ENCODE measurements at places on chromosomes 6 and 20.

DNA sequence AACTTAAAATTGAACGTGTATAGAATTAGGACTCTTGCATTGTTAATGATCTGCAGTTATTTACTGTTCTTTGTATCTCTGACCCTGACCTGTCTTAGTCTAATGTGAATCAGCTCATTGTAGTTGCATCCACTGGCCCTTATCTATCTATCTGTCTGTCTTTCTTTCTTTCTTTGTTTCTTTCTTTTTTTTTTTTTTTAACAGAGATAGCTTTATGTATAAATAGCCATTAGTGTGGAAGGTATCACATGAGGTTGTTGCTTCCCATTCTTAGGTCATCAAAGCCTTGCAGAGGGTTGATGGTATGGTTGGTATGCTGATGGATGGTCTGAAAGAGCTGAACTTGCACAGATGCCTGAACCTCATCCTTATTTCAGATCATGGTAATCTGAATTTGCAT is 59.9 kb downstream of the ENPP1 start:
- no peak for DNase-seq

DNA sequence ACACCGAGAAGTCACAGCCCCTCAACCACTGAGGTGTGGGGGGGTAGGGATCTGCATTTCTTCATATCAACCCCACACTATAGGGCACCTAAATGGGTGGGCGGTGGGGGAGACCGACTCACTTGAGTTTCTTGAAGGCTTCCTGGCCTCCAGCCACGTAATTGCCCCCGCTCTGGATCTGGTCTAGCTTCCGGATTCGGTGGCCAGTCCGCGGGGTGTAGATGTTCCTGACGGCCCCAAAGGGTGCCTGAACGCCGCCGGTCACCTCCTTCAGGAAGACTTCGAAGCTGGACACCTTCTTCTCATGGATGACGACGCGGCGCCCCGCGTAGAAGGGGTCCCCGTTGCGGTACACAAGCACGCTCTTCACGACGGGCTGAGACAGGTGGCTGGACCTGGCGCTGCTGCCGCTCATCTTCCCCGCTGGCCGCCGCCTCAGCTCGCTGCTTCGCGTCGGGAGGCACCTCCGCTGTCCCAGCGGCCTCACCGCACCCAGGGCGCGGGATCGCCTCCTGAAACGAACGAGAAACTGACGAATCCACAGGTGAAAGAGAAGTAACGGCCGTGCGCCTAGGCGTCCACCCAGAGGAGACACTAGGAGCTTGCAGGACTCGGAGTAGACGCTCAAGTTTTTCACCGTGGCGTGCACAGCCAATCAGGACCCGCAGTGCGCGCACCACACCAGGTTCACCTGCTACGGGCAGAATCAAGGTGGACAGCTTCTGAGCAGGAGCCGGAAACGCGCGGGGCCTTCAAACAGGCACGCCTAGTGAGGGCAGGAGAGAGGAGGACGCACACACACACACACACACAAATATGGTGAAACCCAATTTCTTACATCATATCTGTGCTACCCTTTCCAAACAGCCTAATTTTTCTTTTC is at the start of gene DCDC2:
DCDC2 (minus strand) TSS at position 724 of the 883 bp plus-strand sequence; CDS start at position 415, 309 bp downstream.
- peak; percentile 49 for DNase-seq

DNA sequence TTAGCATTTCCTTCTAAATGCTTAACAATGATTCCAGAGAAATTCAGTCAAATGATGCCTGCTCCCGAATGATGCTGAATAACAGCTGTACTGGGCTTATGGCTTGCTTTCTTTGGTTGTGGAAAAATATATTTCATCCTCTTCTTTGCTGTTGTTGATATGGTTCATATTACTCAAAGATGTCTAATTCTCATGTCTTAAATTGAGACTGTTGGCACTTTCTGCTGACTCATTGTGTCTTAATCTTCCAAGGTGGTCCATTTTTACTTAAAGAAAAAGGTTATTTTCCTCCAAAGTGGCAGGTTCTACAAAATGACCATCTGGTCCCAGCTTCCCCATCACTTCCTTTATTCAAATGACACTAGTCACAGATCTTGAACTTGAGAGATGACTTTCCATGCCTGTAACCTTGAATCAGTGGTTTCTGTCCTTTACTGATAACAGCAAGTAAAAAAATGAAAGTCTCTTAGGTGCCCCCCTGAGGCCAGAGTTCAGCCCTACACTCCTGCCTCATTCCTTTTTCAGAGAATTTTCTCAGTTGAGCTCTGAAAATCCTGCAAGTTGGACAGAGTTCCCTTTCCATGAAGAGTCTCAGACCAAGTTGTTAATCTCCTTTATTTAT is 6.9 kb downstream of the SNAP25 start:
- no peak for DNase-seq

- no peak for DNase-seq
Measured at GRCh38 chr6:30884521-30885480, 482 bp downstream of the DDR1 start.

DNA sequence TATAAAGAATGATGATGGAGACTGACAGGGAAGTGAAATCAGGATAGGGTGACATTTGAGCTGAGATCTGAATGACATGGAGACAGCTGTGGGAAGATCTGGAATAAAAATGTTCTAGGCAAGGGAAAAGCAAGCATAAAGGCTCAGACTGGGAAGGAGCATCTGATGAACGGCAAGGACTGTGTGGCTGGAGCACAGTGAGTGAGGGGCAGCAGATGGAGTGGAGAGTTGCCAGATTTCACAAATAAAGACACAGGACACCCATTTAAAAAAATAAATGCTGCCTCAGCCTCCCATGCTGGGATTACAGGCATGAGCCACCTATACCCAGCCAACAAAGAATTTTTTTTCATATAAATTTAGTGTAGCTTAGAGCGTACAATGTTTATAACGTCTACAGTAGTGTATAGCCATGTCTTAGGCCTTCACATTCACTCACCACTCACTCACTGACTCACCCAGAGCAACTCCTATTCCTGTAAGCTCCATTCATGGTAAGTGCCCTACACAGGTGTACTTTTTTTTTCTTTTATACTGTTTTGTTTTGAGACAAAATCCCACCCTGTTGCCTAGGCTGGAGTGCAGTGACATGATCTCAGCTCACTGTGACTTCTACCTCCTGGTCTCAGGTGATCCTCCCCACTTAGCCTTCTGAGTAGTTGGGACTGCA is 2.4 kb upstream of the ZBTB24 start:
- no peak for DNase-seq

DNA sequence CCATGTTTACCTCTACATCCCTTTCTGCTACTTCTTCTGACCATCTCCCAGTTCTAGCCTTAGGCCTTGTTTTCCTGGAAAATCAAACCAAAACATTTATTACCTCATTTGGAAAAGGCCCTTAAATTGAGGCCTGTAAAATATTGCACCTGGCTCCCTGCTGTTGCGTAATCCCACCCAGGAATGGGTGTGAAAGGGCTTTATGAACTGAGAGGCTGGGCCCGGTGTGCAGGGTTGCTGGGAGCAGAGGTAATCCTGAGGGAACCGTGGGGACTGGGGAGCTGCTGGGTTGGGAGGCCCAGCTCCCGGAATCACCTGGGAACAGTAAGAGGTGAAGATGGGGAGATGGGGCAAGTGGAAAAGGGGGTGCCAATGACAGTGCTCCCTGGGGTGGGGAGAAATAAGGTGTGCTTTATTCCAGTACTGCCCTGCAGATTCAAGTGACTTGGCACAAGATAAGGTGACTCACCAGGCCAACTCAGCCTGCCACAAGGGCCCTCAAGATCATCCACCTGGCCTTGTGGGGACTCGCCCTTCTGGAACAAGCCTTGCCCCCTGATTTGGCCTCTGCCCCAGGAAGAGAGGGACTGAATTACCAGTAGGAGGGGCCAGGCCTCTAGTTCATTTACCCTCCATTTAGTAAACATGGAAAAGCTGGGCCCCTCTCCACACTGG is 44.2 kb downstream of the KCNK5 start:
- no peak for DNase-seq

GRCh38 chr6:170476360-170476759 is 76.7 kb downstream of the PSMB1 start:
- DNase-seq = no peak

DNA sequence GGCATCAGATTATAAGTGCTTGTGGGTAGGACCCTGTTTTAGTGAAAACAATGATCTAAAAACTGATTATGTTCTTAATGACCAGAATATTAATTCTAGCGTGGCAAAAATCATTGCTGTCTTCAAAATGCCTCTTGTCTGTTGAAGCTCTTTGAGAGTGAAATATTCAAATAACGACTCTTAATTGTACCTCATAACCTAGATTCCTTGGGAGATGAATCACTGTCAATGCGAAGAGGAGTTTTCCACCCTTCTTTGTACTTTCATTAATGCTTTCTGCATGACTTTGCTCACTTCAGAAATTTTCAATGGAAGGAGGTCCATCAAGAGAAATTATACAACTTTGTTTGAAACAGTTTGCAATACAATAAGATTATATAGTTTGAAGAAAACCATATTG is 71.5 kb downstream of the CRYBG1 start:
- no peak for DNase-seq

GRCh38 chr6:32176476-32177182 is 745 bp upstream of the AGPAT1 start:
- DNase-seq = no peak

GRCh38 chr6:152769159-152769558 is 18.6 kb downstream of the VIP start:
- no peak for DNase-seq

- no peak for DNase-seq
Measured at GRCh38 chr6:130212215-130212874, 10.4 kb downstream of the SAMD3 start.

- no peak for DNase-seq
Measured at GRCh38 chr20:10793766-10794165, 120.0 kb upstream of the JAG1 start.

All from naive thymus-derived CD8-positive, alpha-beta T cell (primary cell).